ENCODE measurements at places on chromosomes 5 and 9.

DNA sequence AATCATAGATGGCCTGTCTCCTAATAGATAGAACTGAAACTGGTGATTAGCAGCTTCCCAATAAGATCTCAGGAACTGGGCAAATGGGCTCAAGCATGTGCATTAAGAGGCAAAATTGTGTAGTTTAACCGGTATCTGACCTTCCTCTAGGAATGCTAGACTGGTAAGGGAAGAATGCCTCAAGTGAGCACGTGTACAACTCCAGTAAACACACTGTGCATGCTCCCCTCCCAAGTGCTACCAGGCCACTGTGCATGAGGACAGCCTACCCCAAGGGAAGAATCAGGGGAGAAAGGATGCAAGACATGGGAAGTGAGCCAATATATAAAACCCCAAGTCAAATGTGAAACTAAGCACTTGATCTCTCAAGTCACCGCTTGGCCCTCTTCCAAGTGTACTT lies 1157.4 kb upstream of the CDH18 start:
- no peak for DNase-seq
- no peak overlapping the region for H3K27ac ChIP-seq
- no peak overlapping the region for H3K4me3 ChIP-seq
- H3K4me1 ChIP-seq = no peaks in the 10 kb centered on the region

- H3K27me3 ChIP-seq = peaks cover 48% of the 10 kb centered on the region
- H3K4me3 ChIP-seq = no peak overlapping the region
- no peak for DNase-seq
Measured at GRCh38 chr5:170393958-170394357, 4.8 kb upstream of the KCNMB1 start.

- DNase-seq = no peak
- no peak overlapping the region for H3K27ac ChIP-seq
- no peaks in the 10 kb centered on the region for H3K27me3 ChIP-seq
- no peaks in the 10 kb centered on the region for H3K36me3 ChIP-seq
- H3K4me3 ChIP-seq = no peak overlapping the region
Measured at GRCh38 chr5:84585218-84585617, 200.5 kb upstream of the EDIL3 start.

- no peak overlapping the region for H3K4me3 ChIP-seq
- DNase-seq = no peak
- no peaks in the 10 kb centered on the region for H3K36me3 ChIP-seq
- H3K4me1 ChIP-seq = no peaks in the 10 kb centered on the region
Measured at GRCh38 chr9:14272927-14273528, 40.9 kb downstream of the NFIB start.

DNA sequence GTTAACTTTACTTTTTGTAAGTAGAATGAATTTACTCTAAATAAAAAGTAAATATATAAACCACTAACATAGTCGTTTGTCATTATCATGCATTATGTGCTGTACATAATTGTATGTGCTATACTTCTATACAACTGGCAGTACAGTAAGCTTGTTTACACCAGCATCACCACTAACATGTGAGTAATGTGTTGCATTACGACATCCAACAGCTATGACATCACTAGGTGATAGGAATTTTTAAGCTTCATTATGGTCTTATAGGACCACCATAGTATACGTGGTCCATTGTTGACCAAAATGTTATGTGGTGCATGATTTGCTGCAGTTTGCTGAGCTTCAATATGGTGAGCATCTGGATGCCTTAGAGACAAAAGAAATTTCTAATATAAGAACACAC lies 819.1 kb upstream of the GRAMD2B start:
- H3K4me1 ChIP-seq = no peaks in the 10 kb centered on the region
- H3K36me3 ChIP-seq = no peaks in the 10 kb centered on the region
- no peaks in the 10 kb centered on the region for H3K27me3 ChIP-seq
- H3K27ac ChIP-seq = no peak overlapping the region
- H3K4me3 ChIP-seq = no peak overlapping the region
- DNase-seq = no peak

- no peaks in the 10 kb centered on the region for H3K36me3 ChIP-seq
- no peaks in the 10 kb centered on the region for H3K4me1 ChIP-seq
- H3K27ac ChIP-seq = no peak overlapping the region
- no peak overlapping the region for H3K4me3 ChIP-seq
- peaks cover 11% of the 10 kb centered on the region for H3K27me3 ChIP-seq
- no peak for DNase-seq
Measured at GRCh38 chr5:2170761-2171160, 288.0 kb upstream of the IRX4 start.

All from effector memory CD8-positive, alpha-beta T cell (primary cell).